Activated CD4-positive, alpha-beta T cell treated with anti-CD3 and anti-CD28 coated beads for 4 hours (primary cell): ENCODE measurements at places on chromosomes 11 and 22.

- no peak for DNase-seq
Observed at GRCh38 chr22:20116376-20116950, 559 bp downstream of the RANBP1 start.

GRCh38 chr11:44977493-44977984 is 26.9 kb upstream of the TP53I11 start:
- no peak for DNase-seq

DNA sequence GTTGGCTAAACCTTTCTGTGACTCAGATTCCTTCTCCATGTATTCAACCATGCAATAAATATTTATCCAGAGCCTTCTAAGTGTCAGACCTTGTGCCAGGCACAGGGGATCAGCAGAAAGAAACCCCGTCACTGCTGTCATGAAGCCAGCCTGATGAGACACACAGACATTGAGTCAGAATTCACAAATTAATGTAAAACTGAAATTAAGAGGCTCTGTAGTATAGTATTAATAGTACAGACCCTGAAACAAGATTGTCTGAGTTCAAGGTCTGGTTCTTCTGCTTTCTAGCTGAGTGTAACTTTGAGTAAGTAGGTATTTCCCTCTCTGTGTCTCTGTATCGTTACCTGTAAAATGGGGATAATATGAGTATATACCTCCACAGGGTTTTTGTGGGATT is 46.9 kb downstream of the ME3 start:
- no peak for DNase-seq

DNA sequence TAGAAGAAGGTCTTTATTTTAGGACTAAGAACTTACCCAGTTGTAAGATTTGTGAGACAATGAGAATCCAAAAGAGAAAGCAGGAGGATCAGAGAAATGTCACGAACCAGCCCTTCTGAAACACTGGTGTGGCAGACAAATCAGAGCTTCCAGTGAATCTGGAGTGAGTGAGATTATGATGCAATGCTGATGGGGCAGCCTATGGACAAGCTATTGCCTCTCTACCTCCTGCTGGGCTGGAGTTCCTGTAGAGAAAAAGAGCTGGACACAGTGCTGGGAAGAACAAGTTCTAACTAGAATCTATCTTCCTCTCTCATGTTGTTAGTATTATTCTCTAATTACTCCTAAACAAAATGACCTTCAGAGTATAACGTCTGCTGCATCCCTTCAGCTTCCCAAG is 12.0 kb upstream of the ANO3 start:
- no peak for DNase-seq

DNA sequence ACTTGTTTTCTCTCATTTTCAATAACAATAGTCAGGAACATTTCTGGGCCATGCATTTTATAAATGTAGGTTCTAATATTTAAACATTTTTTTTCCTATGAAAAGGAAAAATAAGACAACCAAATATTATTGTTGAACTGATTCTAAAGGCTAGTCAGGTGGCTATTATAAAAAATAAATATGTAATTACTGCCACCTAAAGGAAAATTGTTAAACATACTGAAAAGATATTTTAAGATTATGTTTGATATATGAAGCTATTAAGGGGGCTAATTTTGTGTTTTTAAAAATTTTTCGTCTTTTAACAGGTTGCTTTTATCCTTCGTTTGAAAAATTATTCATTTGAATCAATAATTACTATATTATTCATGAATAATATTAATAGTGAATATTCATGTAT is 62.2 kb upstream of the FDX1 start:
- no peak for DNase-seq

- DNase-seq = no peak
Observed at GRCh38 chr11:41978945-41979344, 519.5 kb upstream of the LRRC4C start.

DNA sequence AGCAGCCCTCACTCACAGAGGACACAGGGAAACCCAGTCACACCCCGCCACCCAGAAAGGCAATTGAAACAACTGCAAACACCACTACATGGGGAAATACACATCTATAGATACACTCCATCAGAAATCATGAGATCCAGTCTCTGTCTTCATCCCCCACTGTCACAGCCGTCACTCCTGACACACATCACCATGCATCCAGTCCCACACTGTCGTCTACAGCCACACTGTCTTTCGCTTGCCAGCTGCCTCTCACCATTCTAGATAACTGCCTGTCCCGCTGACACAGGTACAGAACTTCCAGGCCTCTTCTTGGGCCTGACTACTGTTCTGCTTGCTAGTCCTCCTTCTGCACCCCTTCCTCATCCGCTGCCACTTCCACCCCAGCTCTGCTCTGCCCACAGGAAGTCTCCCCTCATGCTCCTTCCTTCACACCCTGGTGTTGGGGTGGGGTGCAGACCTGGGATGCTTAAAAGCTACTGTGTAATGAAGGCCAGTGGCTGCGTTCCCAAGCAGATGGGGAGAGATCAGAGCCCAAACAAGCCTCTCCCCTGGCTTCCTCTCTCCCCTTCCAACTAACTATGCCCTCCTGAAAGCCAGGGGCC is 42.6 kb downstream of the SLC22A12 start:
- no peak for DNase-seq

DNA sequence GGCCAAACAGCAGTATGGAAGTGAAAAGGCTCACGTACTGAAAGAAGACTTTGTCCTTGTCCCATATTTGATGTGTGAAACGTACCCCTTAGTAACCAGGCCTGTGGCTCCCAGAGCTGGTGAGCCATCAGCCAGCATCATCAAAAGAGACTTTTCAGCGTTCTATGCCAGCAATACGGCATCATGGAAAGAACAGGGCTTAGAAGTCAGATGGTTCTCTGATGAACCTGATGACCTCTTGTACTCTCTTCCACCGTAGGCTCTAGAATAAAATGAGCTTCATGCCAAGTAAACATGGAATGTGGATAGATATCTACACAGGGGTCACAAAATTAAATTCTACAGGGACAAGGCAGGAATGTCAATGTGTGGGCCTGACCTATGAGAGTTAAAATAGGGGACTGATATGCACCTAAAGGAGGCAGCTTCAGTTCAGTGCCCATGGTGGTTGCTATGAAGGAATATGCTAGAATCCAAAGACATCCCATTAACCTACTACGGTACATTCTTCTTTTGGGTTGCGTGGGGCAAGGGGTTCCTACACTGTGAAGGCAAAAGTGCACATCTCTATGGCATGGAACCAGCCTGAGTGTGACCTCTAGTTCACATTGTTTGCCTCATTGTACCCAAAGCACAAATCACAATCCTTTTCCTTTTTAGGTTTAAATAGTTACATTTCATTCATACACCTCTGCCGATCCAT is 130.6 kb downstream of the ETS1 start:
- no peak for DNase-seq

DNA sequence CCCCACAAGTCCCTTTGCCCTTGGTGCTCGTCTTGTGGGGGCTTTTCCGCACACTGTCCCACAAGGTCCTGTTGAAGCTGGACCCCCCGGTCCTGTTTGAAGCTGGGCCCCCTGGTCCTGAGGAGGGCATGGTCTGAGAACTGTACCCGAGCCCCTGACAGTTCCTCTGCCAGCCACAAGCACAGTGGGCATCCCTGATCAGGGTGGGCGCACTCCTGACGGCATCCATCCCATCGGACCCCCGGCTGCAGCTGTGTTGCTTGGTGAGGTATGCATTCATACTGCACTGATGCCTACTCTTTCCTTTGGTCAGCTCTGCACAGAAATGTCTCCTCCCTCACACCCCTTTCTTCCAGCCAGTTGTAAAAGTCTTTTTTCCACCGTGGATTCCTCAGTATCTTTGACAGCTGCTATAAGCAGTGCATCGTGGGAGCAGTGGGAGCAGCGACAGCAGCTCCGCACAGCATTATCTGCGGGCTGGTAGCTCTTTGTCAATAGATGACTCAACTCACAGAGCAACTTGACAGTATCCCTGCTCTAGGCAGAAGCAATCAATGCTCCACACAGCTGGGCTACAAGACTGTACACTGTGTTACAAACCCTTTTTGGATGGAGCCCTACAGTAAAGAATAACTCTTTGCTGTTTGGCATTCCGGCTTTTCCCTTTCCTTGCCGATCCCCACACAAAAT is 1030.8 kb upstream of the CCDC90B start:
- DNase-seq = no peak

DNA sequence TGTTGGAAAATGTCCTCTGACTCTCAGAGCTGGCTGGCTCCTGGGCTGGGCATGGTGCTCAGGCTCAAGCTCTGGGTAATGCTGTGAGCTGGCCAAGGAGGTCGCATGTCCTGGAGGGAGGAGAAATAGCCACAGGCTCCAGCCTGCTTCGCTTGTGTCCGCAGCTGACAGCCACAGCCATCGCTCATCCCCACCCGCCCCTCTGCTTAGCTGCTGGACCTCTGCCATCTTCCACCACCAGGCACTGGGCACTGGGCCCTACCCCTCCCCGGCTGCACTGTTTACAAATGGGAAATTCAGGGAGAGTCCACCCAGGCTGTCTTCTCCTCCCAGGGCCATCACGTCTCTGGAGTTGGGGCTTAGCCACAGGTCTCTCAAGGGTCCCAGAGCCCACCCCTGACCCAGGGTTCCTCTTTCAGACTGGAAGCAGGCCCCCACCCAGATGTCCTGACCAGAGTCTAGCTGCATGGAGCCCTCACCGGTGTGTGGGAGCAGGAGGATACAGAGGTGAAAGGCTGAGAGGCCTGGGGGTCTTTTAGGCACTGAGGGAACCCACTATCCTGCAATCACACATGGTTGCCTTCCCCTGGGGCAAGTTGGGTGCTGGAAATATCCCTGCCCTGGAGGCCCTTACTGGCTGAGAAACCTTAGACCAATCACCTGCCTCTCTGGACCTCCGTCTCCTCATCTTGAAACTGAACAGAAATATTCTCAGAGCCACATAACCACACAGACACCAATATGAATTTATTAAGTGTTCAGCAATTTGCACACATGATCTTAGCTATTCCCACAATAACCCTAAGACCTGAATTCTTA is 62.7 kb downstream of the CD82 start:
- DNase-seq = no peak

- no peak for DNase-seq
Observed at GRCh38 chr11:66002648-66003225, 434 bp downstream of the BANF1 start.

GRCh38 chr22:33083212-33083611 is 25.0 kb upstream of the SYN3 start:
- DNase-seq = no peak

- DNase-seq = no peak
Observed at GRCh38 chr22:34913826-34914225, 152.1 kb upstream of the ISX start.

- DNase-seq = no peak
Observed at GRCh38 chr11:108500169-108500568, 2.0 kb upstream of the POGLUT3 start.

- DNase-seq = no peak
Observed at GRCh38 chr11:12117611-12118010, 7.2 kb downstream of the MICAL2 start.

DNA sequence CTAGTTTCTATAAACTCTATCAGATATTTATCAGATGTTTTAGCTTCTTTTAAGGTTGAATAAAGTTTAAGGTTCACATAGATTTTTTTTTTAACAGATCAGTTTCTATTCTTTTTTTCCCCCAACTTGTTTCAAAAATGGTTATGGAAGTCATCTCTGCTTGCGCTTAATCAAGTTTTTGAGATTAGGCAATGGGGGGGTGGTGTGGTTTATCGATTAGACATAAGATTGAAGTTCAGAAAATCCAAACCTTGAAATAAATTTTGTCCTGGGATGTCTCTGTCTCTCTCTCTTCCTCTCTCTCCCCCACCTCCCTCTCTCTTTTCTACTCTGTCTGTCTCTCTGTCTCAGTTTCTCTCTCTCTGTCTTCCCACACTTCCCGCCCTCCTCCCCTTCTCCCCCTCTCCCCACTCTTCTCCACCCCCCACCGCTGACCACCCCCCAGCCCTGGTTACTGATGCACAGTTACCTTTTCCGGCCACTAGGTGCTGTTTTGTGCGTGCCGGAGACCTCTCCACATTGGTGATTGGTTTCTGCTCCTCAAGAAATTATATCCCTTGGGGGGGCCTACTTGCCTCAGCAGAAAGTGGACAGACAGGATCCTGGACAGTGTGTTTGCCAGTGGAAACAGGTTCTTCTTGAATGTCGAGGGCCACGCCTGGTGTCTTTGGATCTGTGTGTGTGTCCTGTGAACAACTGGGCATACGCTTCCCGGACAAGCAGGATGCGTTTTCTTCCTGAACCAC is 29.7 kb upstream of the ANO1 start:
- no peak for DNase-seq

GRCh38 chr11:90639461-90639993 is 416.7 kb upstream of the CHORDC1 start:
- DNase-seq = no peak

GRCh38 chr22:27785831-27786230 is 15.7 kb downstream of the MN1 start:
- DNase-seq = no peak

DNA sequence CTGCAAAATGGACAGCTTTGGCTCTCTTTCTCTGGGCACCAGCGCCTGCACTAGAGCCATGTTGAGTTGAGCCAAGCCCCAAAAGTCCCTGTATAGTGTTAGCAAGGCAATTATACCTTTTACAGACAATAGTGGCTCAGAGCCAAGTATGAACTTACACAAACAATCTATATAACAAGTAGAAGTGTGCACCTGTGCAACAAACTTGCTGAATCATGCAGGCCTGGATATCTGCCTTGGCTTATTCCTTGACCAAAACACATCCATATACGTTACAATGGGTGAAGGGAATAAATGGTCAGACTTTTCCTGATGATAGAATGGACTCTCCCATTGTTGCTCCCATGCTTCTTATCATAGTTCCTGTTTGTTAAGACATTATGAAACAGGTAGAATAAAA is 3.8 kb upstream of the OR52I2 start:
- no peak for DNase-seq

GRCh38 chr22:33357981-33358399 is 299.8 kb upstream of the SYN3 start:
- no peak for DNase-seq

GRCh38 chr22:22450343-22450839 is 58.2 kb downstream of the ZNF280B start:
- no peak for DNase-seq

DNA sequence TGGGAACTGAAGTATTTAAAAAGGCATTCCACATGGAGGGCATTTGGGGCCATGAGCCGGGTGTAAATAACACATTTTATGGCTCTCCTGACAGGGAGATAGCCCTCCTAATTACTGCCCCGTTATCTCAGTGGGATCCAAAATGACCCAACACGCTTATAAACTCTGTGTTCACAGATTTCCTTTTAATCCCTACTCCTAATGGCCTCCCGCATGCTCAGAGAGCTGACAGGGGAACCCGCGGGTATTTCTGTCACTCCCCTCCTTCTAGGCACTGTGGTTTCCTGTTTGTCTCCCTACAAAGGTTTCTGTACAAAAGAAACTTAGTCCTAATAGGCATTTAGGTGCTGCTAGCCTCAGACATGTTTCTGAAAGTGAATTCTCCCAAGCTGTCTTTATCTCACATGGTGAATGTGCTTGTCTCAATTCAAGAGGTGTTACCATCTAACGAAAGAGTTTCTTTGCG is 202.8 kb upstream of the SEZ6L start:
- no peak for DNase-seq
